ENCODE measurements at places on chromosomes 5 and 9.

- DNase-seq, result no peak
Measured at GRCh38 chr9:104944356-104944755, 16.4 kb upstream of the ABCA1 start.

DNA sequence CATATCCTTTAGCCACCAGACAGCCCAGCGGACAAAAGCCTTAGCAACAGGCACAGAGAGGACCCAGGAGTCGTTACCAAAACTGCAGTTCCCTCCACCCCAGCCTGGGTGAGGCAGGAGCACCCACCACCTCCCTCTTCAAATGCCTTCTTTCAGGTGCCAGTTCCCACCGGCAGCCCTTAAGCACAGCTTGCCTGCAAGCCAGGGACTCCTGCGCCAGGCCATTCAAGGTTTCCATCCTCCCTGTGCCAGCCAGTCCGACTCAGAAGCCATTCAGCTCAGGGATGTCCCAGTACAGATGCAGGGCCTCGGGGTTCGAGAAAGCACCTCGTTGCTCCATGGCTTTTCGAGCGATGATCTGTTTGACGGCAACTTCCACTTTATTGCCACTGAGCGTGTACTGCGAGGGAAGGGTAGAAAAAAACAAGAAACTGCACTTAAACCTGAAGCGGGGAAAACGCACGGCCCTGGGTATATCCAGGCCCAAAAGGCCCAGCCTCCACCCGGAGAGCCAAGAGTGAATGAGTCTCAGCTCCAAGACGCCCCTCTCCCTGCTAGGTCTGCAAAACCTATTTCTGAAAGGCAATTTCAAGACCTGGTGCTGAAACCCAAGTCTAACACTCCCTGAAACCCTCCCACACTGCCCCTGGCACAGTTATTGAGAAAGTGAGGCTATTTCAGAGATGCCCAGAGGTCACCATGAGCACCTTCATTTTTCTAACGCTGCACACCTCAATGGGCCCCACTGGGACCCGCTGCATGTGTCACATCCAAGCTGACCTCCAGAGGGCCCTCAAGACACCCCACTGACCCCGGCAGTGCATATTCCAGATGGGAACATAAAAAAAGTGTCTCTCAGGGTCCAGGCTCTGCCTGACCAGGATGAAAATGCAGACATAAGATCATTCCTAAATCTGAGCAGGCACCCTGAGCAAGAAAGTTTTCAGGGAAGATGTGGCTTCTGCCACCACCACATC is 36.8 kb upstream of the ZNF354A start:
- DNase-seq, result no peak

- no peak for DNase-seq
Measured at GRCh38 chr9:37710046-37710445, 43.6 kb upstream of the TRMT10B start.

DNA sequence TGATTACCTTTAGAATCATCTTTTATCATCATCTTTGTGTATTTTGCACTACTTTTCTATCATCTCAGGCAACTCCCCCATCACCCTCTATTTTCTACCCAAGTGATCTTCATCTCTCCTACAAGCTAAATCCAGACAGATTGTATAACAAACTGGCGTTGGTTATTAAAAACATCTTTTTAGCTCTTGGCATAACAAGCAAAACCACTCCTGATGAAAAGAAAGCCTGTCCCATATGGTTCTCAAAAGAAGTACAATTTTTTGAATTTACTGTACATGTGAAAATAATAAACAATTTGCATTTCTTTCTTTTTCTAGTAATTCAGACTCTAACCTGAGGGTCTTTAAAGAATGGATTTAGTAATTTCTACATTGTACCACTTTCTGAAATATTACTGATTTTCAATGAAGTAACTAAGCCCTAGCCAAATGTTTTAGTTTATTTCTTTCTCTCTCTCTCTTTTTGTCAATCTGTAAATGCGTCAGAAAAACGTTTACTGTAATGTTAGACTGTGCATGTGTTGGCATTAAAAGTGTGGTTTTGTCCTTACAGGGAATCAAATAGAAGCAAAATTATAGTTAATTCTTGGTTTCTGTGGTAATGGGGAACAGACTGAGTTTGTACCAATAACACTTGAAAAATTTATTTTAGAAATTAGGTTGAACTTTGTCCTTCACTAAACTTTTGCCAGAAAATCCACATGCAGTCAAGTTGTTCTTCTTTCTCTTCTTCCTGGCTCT is 52.5 kb upstream of the RPS23 start:
- DNase-seq, result no peak

DNA sequence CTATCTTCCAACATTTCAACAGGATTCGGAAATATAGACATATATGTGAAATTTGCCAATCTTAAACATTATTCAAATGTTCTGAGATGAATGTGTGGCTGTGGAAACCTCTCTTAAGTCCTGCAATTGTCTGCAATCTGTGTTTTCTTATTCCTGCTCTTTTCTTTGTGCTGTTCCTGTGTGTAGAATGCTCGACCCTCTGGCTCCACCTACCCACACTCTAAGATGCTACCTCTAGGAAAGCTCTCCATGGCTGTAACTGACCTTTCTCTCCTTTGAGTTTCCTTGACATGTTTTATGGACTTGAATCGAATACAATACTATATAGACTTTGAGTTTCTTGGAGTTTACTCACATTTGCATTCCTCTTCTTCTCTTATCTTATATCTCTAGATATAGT is 120.6 kb upstream of the ASTN2 start:
- DNase-seq, result no peak

GRCh38 chr5:180070756-180071530 is 616 bp downstream of the RNF130 start:
- DNase-seq, result no peak

GRCh38 chr5:158224253-158224652 is 365.3 kb upstream of the CLINT1 start:
- DNase-seq, result no peak

DNA sequence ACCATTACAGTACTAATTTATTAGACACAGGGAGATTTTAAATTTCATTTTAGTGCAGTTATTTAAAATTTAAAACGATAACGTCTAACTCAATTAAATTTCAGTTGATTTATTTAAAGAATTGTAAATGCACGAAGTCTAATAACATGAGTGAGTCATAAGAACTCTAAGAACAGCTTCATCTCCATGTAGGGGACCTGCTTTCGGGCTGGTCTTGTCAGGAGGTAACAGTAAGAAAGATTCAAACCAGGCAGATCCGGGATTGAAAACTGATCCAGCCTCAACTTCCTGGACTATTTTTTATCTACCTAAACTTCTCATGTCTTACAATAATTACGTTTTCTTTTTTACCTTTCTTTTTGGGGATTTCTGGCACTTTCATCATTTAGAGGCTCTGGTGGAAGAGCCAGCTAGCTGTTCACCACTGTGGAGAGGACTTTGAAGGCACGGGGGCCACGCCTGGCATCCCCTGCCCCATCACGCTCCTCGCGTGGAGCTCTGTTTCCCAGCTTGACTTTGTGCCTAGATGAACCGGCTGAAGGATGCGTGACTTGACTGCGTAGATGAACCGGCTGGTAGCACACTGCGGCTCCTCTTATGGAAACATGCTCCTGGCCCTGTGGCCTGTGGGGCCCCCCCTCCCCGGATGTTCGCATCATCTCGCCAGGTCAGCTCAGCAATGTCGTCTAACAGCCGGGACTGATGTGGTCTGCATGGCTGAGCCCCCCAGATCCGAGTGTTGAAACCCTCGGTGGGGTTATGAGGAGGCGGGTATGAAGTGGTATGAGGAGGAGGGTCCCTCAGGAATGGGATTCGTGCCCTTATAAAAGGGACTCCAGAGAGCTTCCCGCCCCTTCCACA is 26.0 kb downstream of the NDUFS6 start:
- DNase-seq, result no peak

DNA sequence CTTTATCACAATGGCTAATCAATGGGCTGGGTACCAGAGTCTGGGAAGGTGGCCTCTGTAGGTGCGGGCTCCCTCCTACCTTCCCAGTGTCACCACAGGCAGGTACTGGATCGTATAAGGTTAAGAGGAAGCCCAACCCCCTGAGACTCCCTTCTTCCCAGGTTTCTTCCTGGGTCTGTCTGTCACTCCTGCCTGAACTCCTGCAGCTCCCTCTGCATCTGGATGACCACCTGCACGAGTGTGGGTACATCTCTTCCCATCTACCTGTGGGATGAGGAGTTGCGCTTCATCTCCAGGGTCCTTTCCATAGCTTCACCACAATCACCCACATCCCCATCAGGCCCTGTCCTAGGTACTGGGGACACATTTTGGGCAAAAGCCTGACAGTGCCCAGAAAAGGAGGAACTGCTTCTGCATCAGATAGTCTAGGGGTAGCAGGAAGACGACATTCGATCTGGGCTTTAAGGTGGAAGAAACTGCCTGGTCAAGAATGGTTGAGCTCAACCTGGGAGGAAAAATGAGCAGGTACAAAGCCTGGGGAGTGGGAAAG is 112.2 kb upstream of the ALDH1B1 start:
- DNase-seq, result no peak

GRCh38 chr5:139654871-139655491 is 6.8 kb downstream of the CXXC5 start:
- no peak for DNase-seq

DNA sequence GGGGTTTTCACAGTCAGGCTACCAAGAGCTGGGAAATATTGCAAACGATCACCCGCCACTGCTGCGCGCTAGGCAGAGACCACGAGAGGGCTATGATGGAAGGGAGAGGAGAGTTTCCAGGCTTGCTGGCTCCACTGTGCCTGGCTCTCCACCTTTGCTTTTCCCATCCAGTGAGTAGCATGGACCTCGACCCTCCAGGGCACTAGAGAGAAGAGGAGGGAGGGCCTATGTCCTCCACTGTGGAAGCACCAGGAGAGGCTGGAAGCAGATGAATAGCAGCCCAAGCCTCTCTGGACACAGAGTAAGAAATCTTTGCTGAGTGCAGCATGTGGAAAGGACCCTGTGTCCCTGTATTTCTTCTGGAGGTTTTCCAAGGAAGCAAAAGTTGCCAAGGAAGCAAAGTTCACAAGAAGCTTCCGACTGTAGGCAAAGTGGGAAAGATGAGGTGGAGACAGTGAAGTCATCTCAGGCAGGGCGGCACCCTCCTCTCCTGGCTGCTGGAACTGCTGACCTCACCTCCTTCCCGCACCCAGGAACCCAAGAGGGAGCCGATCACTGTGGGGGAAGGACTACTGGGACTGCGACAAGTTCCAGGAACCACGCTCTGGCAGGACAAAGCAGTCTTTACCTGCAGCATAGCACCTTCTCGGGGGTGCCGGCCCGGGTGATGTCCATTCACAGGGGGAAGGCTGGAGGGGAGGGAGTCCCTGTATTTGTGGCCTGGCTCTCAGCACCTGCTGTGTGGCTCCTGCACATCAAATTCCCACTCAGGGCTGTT is 79.6 kb downstream of the CSNK1A1 start:
- DNase-seq, result no peak

DNA sequence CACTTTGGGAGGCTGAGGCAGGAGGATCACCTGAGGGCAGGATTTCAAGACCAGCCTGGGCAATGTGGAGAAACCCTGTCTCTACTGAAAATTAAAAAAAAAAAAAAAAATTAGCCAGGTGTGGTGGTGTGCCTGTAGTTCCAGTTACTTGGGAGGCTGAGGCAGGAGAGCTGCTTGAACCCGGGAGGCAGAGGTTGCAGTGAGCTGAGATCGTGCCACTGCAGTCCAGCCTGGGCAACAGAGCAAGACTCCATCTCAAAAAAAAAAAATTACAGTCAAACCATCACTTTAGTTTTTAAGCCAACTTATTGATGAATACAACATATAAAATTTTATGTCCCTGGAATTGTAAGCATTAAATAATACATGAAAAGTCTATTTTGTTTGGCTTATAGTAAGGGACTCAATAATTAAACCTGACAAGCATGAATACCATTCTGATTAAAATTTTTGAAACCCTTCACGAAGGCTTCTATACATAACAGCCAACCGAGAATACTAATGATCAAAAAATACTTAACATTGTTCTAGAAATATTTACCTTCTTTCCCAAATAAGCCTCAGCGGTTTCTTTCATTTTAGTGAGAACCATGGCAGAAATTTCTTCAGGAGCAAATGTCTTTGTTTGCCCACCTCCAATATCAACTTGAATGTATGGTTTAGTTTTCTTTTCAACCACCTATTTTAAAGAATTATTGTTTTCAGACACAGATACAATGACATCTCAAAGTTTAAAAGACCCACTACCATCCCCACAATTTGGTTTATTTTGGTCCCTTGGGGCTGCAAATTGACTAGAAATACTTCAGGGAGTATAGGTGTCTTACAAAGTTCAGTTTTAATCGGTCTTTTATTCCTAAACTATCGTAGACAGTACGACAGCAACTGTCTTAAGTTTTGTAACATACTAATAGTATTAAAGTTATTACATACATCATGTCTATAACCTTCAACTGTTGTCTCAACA is 1.2 kb downstream of the HSPA5 start:
- no peak for DNase-seq

GRCh38 chr9:131838530-131839280 is 98.8 kb upstream of the RAPGEF1 start:
- DNase-seq, result no peak

DNA sequence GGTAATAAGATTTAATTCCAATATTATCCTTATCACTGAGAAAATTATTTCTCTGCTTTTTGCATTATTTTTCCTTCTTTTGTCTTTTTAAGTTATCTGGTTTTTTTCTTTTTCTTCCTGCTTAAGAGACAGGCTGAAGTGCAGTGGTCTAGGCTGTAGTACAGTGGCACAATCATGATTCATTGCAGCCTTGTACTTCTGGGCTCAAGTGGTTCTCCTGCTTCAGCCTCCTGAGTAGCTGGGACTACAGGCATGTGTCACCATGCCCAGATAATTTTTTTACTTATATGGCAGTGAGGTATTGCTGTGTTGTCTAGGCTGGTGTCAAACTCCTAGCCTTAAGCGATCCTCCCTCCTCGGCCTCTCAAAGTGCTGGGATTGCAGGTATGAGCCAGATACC is 93.9 kb downstream of the SLC44A1 start:
- DNase-seq, result no peak

GRCh38 chr5:56024810-56025150 is 30.0 kb upstream of the IL6ST start:
- no peak for DNase-seq

GRCh38 chr9:134028575-134029247 is 3.4 kb downstream of the BRD3OS start:
- DNase-seq, result no peak

DNA sequence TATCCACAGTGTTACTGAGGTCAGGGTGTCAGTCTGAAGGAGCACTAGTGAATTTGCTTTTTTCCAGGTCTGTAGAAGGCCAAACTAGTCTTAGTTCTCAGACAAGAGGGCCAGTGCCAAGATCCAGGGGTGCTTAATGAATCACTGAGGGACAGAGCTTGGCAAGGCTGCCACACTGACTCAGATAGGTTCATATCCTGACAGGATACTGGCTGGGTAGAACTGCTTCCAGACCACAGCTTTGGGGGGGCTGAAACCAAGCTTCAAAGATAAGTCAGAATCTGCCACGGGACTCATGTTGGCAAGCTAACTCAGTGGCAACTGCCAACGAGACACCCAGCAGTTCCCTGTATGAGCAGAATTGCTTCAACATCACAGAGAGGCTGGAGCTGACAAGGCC is 1125.4 kb downstream of the EFNA5 start:
- no peak for DNase-seq

DNA sequence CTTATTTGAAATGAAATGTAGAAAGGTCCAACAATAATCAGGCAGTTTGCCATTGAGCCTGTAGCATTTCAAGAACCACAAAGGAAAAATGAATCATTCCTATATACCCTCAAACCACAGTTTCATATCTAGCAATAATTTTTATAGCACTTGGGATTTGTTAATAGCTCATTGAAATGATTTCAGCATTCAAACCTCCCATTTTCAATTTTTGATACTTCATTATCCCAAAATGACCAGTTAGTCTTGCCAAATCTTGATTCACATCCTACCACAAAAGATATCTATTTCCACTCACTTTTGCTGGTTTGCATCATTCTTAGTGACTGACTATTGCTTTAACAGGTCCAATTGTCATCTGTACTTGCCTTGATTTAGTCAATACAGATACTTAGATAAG is 790.1 kb downstream of the TLE1 start:
- DNase-seq, result no peak
